ENCODE measurements at places on chromosomes 7 and 10.

DNA sequence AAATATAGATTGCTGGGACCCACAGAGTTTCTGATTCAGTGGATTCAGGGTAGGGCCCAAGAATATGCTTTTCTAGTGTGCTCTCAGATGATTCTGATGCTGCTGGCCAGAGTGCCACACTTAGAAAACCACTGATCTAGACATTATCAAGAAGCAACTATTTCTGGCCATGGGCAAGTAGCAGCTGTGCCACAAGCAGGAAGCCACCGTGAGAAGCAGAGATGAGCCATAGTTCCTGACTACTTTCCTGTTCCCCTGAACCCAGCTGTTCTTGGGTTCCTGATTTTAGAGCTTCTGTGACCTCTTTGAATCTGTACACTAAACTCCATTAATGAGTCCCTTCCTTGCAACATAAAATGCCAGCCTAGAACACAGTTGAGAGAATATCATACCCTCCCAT lies 38.1 kb upstream of the PIK3AP1 start:
- no peak for DNase-seq

DNA sequence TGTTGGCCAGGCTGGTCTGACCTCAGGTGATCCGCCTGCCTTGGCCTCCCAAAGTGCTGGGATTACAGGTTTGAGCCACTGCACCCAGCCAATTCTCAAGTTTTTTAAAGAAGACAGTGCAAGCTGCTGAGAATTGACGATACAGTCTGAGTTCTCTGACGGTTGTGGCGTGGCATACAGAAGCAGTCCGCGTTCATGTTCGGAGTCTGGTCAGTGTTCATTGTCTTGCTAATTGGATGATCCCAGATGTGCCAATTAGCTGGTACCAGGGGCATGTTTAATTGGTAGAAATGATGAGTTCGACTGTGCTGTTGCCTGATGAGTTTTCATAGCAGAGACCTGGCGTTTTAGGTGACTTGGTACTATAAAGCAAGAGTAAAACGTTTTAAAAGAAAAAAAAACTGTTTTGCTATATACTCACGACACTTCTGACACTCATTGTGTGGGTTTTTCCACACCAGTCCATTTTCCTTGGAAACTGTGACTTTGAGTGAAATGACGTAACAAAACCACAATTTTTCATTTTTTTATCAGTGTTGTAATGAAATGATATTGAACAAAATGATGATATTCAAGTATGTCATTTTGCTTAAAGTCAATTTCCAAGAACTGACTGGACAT lies 32.3 kb downstream of the CAMK1D start:
- DNase-seq: no peak

DNA sequence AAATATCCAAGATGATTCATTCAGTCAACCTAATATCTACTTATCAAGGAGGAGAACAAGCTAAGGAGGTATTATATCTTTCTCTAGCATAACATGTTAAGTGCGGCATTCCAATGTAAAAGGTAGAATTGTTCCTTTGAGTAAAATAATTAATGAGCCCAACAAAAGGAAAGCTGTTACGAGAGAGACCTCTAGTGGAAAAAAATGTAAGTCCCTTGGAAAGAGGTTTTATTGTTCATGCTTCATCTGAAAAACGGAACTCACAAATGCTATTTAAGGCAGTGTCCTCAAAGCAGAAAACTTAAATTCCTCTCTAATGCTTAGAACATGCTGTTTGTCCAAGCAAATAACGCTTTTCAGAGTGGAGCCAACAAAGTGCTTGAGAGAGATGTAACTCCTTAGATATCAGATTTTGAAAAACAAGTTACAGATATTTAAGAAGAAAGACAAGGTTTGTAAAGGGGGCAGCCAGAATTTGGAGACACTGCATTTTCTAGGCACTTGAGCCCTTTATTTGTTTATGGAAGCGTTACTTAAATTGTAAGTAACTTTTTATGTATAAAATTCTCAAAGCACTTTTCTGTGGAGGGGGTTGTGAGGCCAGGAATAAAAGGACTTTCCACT lies 119.9 kb downstream of the TFEC start:
- DNase-seq: peak; percentile 52

- DNase-seq: no peak
Observed at GRCh38 chr10:28925121-28925663, 247.9 kb downstream of the BAMBI start.

- DNase-seq: no peak
Observed at GRCh38 chr7:147894271-147894670, 696.3 kb upstream of the C7orf33 start.

- DNase-seq: no peak
Observed at GRCh38 chr10:32909456-32909855, 48.6 kb downstream of the ITGB1 start.

GRCh38 chr10:95290461-95291364 lies at the start of gene PDLIM1:
Gene PDLIM1 (minus strand): TSS chr10:95291003. CDS start chr10:95290915, 88 bp downstream.
- no peak for DNase-seq

GRCh38 chr7:159119026-159119741 lies 25.5 kb downstream of the VIPR2 start:
- no peak for DNase-seq

DNA sequence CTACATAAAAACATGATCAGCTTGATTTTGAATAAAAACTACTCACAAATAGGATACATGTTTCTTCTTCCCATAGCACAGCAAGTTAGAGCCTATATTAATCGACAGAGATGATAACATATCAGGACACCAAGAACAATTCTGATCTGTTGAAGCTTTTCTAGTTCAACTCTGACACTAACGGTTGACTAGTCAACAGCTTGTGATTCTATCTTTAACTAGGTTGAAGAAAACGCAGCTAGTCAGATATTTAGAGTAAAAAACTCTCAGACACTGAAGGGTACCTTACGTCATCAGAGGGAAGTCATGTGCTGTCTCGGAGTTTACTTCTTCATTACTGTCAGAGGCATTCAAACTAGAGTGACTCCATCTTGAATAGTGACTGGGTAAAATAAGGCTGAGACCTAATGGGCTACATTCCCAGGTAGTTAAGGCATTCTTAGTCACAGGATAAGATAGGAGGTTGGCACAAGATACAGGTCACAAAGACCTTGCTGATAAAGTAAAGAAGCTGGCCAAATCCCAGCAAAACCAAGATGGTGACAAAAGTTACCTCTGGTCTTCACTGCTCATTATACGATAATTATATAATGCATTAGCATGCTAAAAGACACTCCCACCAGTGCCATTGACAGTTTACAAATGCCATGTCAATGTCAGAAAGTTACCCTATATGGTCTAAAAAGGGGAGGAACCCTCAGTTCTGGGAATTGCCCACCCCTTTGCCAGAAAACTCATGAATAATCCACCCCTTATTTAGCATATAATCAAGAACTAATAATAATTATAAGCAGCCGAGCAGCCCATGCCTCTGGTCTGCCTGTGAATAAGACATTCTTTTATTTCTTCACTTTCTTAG lies 21.3 kb downstream of the CCDC71L start:
- no peak for DNase-seq

- DNase-seq: no peak
Observed at GRCh38 chr10:69051303-69051702, 36.6 kb upstream of the SRGN start.

DNA sequence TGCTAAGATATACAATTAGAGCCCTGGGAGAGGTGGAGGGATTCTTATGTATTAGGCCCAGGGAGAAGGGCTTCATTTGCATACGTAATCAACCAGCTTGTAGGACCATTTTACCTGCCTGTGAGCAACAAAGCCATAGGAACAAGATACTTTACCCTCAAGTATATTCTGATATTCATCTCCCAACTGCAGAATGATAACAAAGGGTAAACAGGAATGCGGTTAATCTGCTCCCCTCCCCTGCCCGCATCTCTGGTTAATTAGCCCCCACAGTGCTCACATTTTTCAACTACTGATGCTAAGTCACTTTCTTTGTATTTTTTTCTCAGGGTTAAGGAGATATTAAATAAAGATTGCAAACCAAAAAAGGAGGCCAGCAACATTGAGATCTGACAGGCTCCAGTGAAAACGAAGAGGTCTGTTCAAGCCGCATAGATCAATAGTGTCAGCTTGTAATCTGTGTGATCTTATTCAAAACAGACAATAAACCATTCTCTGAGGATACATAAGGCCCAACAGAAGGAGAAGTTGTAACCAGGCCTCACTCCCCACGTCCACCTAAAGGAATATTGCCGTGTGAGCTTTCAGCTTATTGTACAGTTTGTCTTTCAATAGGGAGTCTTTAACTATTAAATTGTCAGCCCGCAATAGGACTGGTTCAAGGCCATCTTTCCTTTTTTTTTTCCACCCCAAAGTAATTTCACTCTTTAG lies 203.4 kb downstream of the RAPGEF5 start:
- no peak for DNase-seq

- peak; percentile 84 for DNase-seq
Observed at GRCh38 chr7:99392659-99393354, 15.6 kb downstream of the PDAP1 start.

DNA sequence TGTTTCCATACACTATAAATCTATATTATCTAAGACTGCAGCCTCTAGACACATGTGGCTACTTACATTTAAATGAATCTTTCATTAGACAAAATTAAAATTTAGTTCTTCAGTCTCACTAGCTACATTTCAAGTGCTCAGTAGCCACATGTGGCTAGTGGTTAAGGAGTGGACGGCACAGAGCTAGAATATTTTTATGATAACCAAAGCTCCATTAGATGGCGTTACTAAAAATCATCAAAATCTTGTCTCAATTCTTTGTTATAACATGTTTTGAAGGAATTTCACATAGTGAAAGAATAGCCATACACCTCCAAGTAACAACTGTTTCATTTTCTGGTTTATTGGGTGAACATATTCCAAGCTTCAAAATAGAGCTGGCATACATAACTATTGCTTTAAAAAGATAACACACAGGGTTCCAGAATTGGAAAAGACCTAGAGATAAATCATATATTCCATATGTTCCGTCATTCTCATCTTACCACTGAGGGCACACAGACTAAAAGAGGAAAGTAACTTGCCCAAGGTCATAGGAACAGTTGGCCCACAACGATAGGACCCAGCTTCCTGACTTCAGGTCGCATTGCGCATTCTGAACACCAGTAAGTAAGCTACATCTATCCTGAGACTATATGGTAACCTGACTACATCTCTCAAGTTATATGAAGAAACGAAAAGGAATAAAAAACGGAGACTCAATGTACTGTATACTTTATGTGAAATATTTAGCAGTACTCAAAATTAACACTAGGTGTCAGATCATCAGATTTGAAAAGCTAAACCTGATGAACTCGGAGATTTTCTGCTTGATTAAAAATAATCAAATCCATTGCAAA lies 66.6 kb downstream of the CAV1 start:
- DNase-seq: peak; percentile 1

GRCh38 chr10:124611738-124612137 lies 132.4 kb downstream of the FAM53B start:
- no peak for DNase-seq

DNA sequence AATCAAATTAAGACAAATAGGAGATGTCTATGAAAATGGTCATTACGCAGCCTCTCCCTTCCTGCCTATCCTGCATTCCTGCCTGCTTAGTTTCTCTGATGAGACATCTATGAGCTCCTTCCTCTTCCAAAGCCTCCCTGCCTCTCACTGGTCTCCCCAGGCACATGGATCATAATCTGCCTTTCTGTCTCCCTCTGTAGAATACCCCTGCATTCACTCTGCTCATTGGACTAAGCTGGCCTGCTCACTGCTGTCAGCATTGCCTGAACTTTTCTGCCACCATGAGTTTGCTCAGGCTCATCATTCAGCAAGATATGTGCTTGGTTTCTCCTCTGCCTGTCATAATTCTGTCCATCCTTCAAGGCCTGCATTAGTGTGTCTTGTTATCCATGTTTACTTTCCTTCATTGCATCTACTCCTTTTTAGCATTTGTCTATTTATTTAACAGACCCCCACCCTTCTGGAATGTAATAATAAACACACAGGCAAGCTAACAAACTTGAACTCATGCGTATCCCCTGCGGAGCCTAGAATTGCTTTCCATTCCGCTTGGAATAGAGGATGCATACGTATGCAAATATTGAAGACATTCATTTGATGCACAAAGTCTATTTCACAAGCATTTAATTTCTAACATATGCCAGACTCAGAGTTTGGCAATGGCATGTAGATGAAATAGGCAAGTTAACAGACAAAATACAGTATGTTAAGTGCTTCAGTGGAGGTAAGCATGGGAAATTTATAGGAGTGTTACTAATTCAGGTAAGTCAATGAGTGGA lies 88.3 kb downstream of the PTPRZ1 start:
- no peak for DNase-seq

DNA sequence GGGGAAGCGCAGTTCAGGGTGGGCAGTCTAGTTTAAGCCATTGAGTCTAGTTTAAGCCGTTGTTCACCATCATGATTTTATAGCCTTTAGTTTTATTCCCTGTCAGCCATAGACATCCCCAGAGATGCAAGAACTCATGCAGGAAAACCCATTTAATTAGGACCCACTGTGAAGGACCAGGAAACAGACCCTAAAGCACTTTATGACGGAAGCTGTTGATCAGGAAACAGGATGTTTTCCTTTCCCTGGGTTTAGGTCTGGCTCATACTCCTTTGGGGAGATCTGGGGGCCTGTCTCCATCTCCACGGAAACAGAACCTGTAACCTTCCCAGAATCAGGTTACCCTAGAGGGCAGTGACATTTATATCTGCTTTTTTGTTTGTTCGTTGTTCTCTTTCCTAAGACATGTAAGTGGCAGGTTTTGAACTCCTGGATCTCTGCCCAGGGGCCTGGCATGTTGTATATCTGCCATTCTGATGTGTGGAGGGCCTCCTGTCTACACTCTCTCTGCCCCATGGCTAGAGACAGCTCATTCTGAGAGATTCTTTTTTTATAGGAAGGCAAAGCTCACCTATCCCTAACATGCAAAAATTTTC lies 657.2 kb upstream of the GALNT17 start:
- DNase-seq: no peak

- DNase-seq: no peak
Observed at GRCh38 chr7:155338632-155339320, 41.1 kb downstream of the INSIG1 start.

DNA sequence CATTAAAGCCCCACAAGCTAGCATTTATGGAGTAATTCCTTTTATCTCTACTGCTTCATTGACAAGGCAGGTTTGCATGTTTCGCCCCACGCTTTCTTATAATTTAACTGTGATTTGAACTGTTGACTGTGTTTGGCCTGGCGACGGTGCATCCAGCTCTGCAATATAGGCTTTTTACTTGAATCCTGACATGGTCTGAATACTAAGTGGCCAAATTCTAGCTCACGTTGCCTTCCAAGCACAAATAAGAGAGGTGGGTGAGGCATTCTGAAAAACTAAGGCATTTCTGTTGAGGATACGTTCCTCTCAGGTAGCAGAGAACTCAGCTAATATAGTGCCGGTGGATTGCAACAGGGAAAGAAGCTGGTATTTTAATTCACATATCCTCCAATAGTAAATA lies 61.8 kb downstream of the NRP1 start:
- DNase-seq: no peak

GRCh38 chr7:121275204-121275603 lies 53.6 kb upstream of the WNT16 start:
- DNase-seq: peak; percentile 45

DNA sequence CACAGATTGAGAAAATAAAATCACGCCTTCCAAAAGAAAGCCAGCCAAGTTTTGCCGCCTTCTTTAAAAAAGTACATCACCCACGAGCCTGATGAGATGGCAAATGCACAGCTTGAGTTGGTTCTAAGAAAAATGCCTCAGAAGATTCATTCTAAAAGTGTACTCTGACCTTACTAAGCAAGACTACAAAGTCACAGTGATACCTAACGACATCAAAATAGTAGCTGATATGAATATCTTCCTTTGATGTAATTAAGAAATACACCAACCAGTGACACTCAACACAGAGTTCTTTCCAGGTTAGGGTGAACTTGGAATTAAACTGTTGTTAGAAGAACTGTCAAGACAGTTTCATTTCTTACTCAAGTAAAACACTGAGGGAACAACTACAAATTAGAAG lies 78.0 kb upstream of the AMPH start:
- DNase-seq: no peak
